ELR (cell line): ENCODE measurements at places on chromosomes 5 and 9.
A peak's percentile ranks its signal among the peaks of the same experiment; 100 is the strongest.

- no peak for DNase-seq
Observed at GRCh38 chr9:133869674-133870405, 122.3 kb downstream of the VAV2 start.

- peak; percentile 95 for DNase-seq
Observed at GRCh38 chr5:135386886-135387628, 12.0 kb downstream of the MACROH2A1 start.

DNA sequence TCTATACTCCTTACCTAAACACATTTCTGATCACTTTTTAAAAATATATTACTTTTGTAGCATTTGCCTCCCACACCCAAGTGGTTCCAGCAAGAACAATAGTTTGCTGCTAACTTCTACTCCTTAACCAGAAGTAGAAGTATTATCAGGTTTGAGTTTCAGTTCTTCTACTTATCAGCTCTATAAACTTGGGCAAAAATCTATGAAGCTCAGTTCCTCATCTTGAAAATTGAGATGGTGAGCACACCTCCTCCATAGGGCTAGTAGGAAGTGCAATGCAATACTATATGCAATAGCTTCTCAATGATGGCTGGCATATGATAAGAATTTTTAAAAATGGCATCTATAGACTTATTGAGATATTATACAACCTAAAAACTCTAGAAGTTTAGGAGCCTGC lies 283.7 kb downstream of the TLR4 start:
- DNase-seq = no peak

DNA sequence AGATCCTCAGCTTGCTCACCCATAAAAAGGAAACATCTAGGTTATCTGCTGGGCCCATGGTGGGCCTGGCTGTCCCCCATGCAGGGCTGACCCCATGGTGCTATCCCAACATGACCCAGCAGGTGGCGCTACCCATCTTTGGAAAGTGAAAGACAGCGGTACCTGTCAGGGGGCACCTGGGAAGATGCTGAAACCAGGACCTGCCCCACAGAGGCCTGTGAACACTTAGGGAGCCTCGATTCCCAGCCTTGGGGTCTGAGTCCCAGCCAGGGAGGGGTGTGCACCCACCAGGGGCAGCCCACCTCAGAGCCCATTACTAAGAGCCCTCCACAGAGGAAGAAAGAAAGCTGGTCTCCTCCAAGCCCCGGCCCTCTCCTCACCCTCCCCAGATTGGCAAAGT lies 46.6 kb upstream of the IPPK start:
- DNase-seq = peak; percentile 59

- peak; percentile 8 for DNase-seq
Observed at GRCh38 chr5:111869681-111870080, 112.7 kb upstream of the NREP start.
